ENCODE measurements at places on chromosomes 2 and 18.
A peak's percentile ranks its signal among the peaks of the same experiment; 100 is the strongest.

GRCh38 chr2:212863185-212863588 lies 288.2 kb downstream of the IKZF2 start:
- DNase-seq: peak; percentile 6

DNA sequence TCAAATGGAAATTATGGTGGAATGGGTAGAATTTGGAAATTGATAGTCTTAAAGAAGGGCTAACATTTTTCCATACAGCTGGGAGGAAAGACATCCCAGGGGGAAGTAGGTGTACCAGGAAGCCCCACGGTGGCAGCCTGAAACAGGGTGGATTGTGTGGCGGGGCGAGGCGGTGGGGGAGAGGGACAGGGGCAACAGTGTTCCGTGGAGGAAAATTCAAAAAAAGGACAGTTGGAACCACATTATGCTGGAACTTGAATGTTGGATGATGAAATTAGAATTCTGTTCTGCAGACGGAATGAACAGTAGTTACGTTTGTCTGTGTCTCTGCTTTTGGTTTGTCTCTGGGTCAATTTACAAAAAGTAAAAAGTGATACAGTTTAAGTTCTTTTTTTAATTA lies 10.6 kb upstream of the CIB4 start:
- DNase-seq: no peak

GRCh38 chr2:123720760-123721159 lies 304.3 kb upstream of the CNTNAP5 start:
- no peak for DNase-seq

DNA sequence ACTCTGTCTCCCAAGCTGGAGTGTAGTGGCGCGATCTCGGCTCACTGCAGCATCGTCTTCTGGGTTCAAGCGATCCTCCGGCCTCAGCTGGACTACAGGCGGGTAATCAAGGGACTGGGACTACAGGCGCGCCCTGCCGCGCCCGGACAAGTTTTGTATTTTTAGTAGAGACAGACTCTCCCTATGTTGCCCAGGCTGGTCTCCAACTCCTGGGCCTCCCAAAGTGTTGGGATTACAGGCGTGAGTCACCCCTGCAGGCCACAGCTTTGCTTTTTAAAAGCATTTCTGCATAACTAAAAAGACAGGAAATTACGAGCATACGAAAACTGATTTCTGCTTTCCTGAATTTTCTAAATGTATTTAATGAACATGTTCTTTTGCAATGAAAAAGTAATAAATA lies 916 bp upstream of the OSBPL1A start:
- no peak for DNase-seq

DNA sequence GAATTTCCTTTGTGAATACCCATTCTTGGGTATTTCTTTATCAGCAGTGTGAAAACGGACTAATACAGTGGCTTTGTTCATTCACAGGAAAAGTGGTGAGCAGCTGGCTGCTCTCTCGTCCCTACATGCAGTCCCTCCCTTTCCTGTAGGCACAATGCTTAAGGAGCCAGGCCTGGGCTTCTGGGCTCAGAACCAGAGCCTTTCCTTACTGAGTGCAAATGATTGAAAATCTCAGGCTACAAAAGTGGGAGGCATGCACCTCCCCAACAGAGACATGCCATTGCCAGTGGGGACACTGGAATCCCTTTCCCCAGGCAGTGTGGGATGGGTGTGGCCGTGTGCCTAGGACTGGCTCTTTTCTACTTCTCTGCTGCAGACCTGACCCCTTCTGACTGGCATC lies 61.3 kb downstream of the MCFD2 start:
- DNase-seq: no peak

All from activated T-cell treated with anti-CD3 and anti-CD28 coated beads for 24 hours (primary cell).